ENCODE measurements at places on chromosomes 6 and 20. TPM values are rescaled to one million over a fixed set of nuclear protein-coding genes. Genes with fewer than 3 reads are reported as not detected.

Gene NOTCH4
- 9.1 TPM for total RNA-seq

DNA sequence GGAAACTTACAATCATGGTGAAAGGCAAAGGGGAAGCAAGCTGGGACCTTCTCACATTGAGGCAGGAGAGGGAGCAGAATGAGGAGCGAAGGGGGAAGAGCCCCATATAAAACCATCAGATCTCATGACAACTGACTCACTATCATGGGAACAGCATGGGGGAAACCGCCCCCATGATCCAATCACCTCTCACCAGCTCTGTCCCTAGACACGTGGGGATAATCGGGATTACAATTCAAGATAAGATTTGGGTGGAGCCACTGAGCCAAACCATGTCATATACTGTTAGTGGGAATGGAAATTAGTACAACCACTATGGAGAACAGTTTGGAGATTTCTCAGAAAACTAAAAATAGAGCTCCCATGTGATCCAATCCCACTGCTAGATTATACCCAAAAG lies 163.7 kb downstream of the MANEA start:
- no peak for DNase-seq

DNA sequence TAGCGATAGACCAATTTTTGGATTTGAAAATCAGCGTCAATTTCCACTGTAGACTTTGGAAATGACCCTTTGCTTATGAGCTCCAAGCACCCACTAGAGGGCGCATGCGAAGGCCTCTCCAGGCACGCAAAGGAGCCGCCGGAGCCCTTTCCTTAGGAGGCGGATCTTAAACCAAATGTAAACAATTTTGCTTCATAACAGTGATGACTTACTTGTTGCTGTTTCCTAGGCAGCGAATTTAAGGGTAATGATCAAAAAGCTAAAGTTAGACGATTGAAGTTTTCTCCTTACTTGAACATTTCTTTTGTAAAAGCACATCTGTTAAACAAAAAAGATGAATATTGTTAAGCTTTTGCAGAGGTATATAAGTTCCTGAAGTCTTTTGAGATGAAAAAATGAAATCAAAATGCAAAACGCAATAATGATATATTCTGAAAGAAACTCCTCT lies 29.2 kb upstream of the EXOC2 start:
- peak; percentile 68 for DNase-seq

GRCh38 chr20:18400460-18400859 lies 66.4 kb downstream of the DZANK1 start:
- no peak for DNase-seq

DNA sequence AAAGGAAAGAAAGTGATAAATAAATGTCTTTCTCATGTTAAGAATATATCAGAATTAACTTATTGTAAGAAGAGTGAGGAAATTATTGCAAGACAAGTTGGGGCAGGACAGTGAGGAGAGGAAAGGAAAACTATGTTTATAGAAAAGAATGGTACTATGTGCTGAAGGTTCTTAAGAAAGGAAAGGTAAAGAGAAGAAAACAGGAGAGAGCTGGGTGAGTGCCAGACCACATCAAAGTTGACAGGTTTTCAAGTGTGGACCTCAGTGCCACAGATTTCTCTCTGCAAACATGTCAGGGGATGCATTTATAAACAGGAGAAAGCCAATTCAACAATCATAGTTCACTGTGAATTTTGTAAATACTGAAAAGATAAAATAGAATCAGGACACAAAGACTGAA lies 439.2 kb downstream of the PKHD1 start:
- DNase-seq, result no peak

DNA sequence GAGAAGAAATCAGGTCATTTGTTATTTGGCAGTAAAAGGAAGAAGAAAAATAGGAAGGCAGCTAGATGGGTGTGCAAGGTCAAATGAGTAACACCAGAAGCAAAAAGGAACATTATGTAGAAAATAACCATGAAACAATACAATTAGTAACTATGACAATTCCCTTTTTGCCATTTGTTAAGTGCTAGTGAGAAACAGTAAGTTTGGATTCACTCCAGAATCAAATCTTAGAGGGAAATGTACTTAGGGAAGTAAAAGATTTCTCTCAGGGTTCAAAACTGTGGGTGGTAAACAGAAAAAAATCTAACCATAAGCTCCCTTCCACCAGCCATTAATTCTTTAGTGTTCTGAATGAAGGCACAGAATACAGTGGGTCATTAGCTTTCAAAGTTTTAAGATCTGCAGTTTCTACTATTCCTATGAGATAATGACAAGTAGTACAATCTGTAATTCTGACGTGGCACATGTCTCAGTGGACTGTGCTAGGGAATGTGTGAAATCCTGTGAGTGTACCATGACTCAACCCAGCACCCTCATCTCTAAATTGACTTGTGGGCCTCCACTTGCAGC lies 17.1 kb downstream of the REPS1 start:
- DNase-seq, result peak; percentile 39

DNA sequence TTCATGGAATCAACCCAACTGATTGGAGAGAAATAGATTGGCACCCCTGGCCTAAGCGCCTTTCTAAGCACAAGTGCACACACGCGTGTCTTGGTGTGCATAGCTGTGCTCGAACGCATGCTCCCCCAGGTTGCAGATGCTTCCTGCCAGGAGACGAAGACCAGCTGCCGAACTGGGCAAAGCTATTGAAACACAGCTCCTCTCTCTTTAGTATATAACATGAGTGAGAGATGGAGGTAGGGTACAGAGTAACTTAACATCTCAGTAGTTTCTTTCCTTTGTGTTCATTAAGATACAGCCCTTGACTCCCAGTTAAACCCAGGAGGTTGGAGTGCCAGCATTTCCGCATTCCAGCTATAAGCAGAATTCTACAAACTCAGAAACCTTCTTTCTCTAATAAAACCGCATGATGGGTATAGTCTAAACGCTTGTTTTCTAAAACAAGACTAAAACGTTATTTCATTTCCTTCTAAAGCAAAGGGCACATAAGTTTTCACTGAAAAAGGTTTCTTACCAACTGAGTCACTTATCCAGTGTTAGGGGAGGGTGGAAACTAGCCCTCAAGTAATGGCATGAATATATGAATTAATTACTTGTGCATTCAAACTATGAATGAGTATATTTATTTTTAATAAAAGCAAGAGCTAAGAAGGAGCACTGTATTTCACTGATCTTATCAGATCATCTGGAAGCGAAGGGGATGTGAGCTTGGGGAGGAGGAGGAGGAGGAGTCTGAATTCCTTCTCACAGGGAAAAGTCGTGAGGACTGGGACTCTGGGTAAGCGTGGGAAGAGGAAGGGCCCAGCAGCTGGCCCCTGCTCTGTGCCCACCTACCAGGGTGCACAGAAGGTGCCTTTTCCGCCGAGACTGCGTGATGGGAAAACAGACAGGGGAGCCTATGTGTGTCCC lies 179.2 kb downstream of the TMEM242 start:
- no peak for DNase-seq

Gene MMP24
- 0.20 TPM for total RNA-seq

Gene EPHA7
- total RNA-seq, result under 0.01 TPM

DNA sequence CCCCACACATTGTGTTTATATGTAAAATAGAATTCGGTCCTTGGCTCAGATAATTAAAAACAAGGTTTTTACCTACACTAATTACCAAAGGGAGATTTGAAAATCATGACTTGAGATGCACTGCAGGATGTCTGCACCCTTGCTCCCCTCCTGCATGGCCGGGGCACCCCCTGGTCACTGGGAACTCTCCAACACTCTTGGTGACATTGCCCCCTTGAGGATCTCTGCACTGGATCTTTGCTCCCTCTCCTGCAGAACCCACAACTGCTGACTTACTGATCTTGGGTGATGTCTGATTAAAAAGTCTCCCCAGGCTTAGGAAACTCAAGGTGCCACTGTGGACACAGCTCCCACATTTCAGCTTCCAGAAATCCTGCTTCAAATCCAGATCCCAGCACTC lies 17.1 kb upstream of the CSNK2A1 start:
- no peak for DNase-seq

- DNase-seq, result peak; percentile 50
Measured at GRCh38 chr20:18019068-18019467, 38.6 kb downstream of the OVOL2 start.

GRCh38 chr6:161168281-161168891 lies 105.5 kb downstream of the AGPAT4 start:
- DNase-seq, result peak; percentile 98

DNA sequence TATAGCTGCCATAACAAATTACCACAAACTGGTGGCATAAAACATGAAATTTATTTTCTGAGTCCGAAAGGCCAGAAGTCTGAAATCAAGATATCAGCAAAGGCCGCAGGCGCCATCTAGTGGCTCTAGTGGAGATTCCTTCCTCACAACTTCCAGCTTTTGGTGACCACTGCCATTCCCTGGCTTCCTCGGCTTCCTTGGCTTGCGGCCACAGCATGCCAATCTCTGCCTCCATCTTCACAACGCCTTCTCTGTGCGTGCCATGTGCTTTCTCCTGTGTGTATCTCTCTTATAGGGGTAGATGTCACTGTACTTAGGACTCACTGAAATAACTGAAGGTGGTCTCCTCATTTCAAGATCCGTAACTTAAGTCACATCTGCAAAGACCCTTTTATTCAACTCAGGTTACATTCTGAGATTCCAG lies 5.4 kb upstream of the PLAGL1 start:
- peak; percentile 77 for DNase-seq

GRCh38 chr6:106184629-106185028 lies 98.5 kb downstream of the PRDM1 start:
- no peak for DNase-seq

Gene PTCHD4
- 5.0 TPM for total RNA-seq

GRCh38 chr6:3529232-3529631 lies 72.4 kb upstream of the SLC22A23 start:
- no peak for DNase-seq

Gene LY6G6D
- total RNA-seq, result not detected

DNA sequence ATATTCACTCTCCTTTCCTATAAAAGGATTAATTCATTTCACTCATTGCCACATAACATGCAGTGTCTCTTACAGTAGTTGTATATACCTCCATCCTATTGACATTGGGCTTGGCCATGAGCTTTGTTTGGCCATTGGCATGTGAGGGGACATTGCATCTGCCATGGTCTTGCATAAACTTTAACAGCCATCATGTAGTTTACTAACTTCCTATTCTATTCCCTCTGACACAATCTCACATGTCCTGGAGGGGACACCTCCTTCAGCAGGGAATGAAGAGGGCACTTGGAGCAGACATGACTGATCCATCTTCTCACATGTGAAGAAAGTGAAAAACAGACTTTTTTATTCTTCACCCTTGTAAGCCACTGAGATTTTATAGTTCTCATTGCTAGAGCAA lies 115.5 kb upstream of the MARCKS start:
- no peak for DNase-seq

DNA sequence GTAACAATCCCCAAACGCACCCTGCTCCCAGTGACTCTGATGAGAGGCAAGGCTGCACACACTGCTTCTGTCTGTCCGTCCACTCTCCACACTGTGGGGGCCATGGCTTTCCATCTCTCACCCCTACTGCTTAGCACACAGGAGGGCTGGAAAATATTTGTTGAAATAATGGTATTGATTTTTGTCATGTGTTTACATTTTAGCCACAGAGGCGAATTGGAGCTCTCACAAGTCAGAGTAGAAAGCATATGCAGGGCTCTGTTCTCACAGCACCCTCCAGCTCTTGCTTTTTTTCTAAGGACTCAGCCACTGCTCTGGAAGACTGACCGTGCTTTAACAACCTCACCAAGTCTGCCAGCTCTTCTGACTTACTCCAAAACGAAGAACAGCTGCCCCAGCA lies 273.8 kb downstream of the GMDS start:
- no peak for DNase-seq

Gene EYS
- total RNA-seq, result under 0.01 TPM

Gene MOCS3
- total RNA-seq, result 5.4 TPM

Gene NMBR
- not detected for total RNA-seq

DNA sequence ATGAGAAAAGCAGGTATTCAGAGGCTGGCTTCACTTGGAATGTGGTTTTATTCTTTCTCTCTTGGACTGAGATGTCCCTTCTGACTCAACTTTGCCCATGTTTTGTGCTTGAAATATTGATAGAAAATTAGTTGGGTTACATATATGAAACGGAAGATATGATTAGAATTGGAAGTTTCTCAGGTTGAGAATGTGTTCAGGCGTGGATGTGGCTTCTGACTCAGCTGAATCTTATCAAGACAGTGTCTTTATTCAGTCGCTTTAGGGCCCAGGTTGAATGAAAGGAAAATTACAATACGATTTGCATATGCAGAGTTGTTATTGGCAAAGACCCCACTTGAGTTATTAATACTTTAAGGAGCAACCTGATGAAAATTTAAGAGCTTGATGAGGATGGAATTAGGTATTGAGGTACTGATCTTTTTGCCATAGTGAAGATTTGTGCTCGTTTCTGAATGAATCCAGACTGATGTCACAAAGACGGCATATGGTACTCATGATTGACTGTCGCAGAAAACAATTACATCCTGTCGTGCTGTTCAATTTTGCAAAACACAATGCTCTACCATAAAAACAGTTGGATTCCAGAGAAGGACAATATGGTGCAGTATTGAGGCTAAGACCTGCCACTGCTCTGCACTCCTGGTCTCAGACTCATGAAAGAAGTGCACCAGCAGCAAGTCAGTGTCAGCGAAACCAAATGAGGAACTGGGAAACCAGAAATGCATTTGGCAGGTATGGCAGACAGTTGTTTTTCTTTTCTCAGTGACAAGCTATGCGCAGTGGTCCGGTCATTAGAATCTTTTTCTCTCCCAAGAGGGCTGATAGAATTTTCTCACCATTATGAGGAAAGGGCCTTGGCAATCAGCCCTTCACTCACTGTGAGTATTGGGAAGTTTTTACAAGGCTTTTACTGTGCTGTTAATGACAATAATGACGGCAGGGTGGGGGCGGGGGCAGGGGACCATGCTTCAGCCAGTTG lies 158.3 kb downstream of the DOK5 start:
- no peak for DNase-seq

Gene LPA
- total RNA-seq, result not detected

Gene FOXQ1
- not detected for total RNA-seq

GRCh38 chr20:38657390-38657789 lies 55.8 kb downstream of the ARHGAP40 start:
- DNase-seq, result no peak

GRCh38 chr20:57190536-57191264 lies 75.7 kb downstream of the BMP7 start:
- DNase-seq, result no peak

Gene EFCAB8
- total RNA-seq, result under 0.01 TPM

GRCh38 chr20:43541214-43541613 lies 17.6 kb upstream of the SGK2 start:
- no peak for DNase-seq

DNA sequence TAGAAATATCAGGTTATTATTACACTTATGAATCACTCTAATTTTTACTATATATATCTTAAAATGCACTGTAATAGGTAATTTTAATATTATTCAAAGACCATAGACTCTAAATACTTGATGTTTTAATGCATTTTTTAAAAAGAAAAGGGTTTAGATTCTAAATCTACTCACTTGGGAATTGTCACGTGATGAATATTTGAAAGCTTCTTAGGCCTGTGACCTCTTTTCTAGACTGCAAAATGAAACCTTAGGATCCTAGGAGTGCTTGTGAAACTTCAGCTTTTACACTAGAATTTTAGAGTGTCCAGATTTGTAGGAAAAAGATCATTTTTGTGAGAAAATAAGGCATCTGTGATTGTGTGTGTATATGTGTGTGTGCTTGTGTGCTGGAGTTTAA lies 318.0 kb downstream of the HTR1B start:
- DNase-seq, result no peak

GRCh38 chr6:51542475-51542874 lies 544.9 kb downstream of the PKHD1 start:
- DNase-seq, result no peak

Measured in lung microvascular endothelial cell (primary cell).